ENCODE measurements at places on chromosomes 4 and X. TPM values are rescaled to one million over a fixed set of nuclear protein-coding genes. Genes with fewer than 3 reads are reported as not detected.

Gene PHEX
- total RNA-seq: 2.8 TPM

Gene SEPTIN6
- total RNA-seq: 17.6 TPM

Gene NUDT10
- 5.2 TPM for total RNA-seq

Gene RHOXF1
- not detected for total RNA-seq

Gene ABCD1
- 15.7 TPM for total RNA-seq

Gene ADH6
- total RNA-seq: not detected

Gene XG
- 13.4 TPM for total RNA-seq

Gene NR0B1
- 4.1 TPM for total RNA-seq

Gene GABRQ
- total RNA-seq: 0.17 TPM

Gene SHROOM4
- 0.44 TPM for total RNA-seq

Gene SASH3
- total RNA-seq: not detected

Gene TCEAL4
- total RNA-seq: 32.6 TPM

Gene XPNPEP2
- 5.0 TPM for total RNA-seq

Gene HS6ST2
- total RNA-seq: under 0.01 TPM

Gene TLR10
- total RNA-seq: 0.15 TPM

Gene MAGEB17
- total RNA-seq: not detected

Gene FMR1NB
- total RNA-seq: not detected

Gene RAB9A
- total RNA-seq: 37.5 TPM

Gene MAGEA3
- total RNA-seq: not detected

Gene ZNF182
- 3.0 TPM for total RNA-seq

Gene GPR173
- 6.3 TPM for total RNA-seq

Gene SPIN2A
- 0.99 TPM for total RNA-seq

Gene ANK2
- 104 TPM for total RNA-seq

Gene PPP1R2C
- not detected for total RNA-seq

Gene LUZP4
- total RNA-seq: not detected

Gene PJA1
- total RNA-seq: 28.6 TPM

Gene CFP
- 0.33 TPM for total RNA-seq

Gene AMOT
- total RNA-seq: 21.0 TPM

Gene CFAP299
- 8.1 TPM for total RNA-seq

Gene TXK
- 0.17 TPM for total RNA-seq

Gene GASK1B
- 77.5 TPM for total RNA-seq

Gene RRH
- total RNA-seq: 0.17 TPM

All from smooth muscle cell of trachea (primary cell).